Germinal center (tissue), 1 donor: ENCODE measurements at places on chromosomes 7 and 10.

DNA sequence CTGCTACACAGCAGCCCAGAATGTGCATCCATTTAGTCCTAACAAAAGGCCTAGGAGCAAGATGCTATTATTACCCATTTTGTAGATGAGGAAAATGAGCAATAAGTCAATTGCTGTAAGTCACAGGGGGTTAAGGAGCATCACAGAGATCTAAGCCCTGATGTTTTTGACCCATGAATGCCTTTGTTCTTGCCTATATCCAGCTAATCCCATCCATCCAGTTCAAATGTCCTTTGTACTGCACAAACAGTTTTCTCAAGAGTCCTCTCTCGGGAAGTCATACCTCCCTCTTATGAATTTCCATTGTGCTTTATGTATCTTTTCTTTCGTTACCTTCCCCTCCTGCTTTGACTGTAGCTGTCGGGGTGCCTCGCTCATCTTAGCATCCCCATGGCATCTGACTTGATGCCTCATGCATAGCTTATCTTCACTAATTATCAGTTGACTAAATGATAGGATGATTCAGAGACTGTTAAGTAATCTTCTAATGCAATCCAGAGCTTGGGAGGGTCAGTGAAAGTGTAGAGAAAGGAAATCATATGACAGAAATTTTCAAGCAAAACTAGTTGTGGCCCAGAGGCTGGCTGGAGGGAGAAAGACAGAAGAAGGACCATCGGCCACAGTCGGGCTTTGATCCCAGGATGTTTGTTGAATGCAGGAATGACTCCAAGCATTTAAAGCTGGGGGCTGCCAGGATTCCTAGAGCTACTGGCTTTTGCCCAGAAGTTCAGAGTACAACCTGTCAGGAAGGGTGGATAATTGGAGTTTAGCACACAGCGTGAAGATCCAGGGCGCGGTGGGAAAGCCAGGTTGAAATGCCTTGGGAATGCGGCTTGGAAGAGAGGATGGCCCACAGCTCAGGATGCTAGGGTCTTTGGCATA is 23.5 kb downstream of the BLVRA start:
- DNase-seq: no peak

GRCh38 chr10:34764472-34764946 is 50.6 kb downstream of the PARD3 start:
- DNase-seq: no peak

DNA sequence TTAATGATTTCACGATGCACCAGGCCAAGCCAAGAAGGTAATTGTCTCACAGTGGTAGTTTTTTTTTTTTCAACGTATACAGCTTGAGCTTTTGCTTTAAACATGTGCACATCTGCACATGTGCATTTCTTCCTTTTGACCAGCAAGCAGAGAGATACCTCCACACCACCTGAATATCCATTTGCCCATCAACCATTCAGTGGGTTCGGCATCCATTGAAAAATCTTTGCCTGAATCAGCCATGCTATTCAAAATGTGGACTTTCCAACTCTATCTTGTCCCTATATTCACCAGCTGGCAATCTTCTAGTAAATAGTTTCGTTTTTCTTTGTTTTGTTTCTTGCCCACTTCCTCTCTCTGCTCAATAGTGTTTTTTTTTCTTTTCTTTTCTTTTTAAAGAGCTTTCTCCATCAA is 7.7 kb upstream of the TRA2A start:
- DNase-seq: no peak

DNA sequence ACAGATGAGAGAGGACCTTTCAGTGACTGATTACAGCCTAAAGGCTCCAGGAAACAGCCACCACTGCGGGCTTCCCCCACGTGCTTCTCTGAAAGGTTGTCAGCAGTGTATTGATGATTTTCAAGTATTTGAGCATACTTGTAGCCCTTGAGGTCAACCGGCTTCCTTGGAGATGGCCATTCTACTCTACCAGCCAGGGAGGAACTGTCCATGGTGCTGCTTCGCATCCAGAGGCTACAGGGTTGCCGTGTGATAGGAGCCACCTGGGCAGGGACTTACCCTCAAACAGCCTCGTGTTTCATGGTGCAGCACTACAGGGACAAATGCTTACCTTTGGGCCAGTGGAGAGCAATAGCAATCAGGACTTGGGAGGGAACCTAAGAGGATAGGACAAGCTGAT is 179.5 kb downstream of the DPP6 start:
- no peak for DNase-seq

DNA sequence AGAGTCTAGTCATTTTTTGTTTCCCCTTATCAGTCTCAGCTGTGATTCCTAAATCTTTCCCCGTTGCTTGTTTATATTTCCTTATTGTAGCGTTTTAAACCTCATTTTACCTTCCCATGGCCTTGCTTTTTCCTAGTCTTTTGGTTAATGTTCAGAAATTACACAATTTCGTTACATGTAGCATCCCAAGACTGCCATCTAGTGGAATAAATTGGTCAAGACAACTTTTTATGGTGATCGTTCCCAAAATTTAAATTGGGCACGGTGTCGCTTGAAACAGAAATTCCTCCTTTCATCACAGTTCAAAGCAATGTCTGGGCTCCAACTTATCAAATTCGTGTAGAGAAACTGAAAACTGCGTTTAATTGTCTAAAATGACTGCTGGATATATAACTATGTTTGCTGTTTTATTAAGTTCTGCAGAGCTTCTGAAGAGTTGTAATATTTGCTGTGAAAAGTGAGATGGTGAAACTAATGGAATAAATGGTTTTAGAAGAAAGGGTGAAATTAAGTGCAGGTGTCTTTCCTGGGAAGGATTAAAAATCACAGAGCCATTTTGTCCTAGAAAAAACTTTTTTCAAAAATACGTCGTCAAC is 370.2 kb downstream of the PHF14 start:
- DNase-seq: peak; percentile 8

DNA sequence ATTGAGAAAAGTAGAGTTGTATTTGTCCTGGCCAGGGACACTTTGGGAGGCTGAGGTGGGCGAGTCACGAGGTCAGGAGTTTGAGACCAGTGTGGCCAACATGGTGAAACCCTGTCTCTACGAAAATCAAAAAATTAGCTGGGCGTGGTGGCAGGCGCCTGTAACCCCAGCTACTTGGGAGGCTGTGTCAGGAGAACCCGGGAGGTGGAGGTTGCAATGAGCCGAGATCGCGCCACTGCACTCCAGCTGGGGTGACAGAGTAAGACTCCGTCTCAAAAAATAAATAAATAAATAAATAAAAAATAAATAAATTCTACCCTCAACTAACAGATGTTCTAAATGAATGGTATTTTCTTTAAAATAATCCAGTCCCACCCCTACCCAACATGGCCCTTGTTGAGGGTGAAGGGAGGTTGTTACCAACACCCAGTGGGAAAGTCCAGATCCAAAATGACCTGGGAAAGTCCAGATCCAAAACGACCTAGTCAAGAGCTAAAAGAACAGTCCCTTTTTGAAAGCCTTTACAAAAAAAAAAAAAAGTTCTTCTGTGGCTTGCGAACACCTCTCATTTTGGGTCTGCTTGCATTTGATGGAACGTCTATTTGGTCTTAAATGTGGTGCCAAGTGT is 16.0 kb downstream of the MXI1 start:
- DNase-seq: no peak
